ENCODE measurements at places on chromosomes 3 and 15.

DNA sequence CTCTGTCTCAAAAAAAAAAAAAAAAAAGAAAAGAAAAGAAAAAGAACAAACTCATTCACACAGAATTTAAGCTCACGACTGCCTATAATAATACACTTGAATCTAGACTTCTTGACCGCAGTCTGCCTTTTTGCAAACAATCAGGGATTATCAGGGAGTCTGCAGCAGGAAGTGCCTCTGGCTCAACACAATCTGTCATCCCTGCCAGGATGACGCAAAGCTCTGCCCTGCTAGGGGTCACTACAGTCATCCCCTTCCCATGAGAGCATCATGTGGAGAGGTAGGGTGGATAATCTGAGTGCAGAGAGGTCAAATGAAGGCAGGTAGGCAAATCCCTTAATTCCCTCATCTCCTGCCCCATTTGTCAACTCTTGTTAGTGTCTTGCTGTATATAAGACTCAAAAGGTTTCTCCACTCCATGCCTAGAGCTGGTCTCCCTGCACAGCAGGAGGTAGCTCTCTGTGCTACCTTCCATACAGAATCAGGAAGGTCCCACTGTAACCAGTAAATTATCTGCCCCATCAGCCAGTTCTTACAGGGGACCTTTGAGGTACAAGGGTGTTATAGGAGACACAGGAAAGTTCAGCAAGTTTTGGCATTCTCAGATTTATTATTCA, 4.2 kb downstream of the UBAP1L start:
- no peak for DNase-seq

DNA sequence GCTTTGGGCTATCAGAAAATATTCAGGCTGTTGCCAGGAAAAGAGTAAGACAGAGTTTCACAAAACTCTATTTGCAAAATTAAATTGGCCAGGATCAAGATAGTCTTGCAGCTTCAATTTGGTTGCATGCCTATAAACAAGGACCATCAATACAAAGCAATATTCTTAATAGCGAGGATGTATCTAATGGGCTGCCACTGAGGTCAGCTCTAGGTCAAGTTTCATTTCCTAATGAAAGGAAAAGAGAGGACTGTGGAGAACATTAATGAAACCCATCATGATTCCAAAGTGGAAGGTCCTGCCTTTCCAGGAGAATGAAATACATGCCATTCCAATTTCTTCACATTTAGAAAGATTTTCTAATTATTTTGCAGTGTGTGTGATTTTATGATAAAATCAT, 273.5 kb downstream of the AGBL1 start:
- DNase-seq, result no peak

- DNase-seq, result peak; percentile 12
Measured at GRCh38 chr3:123258811-123259420, 57.2 kb downstream of the SEC22A start.

- DNase-seq, result peak; percentile 70
Measured at GRCh38 chr15:65655026-65655425, 33.3 kb downstream of the SLC24A1 start.

- DNase-seq, result no peak
Measured at GRCh38 chr3:135966271-135966961, 888 bp downstream of the PPP2R3A start.

Data from NCI-H226 (cell line).